Stimulated activated CD8-positive, alpha-beta memory T cell treated with anti-CD3 and anti-CD28 coated beads, Interleukin-7, amount 100 ng/mL, for 1 hour (primary cell): ENCODE measurements at places on chromosomes 7 and 10.
A peak's percentile ranks its signal among the peaks of the same experiment; 100 is the strongest.

DNA sequence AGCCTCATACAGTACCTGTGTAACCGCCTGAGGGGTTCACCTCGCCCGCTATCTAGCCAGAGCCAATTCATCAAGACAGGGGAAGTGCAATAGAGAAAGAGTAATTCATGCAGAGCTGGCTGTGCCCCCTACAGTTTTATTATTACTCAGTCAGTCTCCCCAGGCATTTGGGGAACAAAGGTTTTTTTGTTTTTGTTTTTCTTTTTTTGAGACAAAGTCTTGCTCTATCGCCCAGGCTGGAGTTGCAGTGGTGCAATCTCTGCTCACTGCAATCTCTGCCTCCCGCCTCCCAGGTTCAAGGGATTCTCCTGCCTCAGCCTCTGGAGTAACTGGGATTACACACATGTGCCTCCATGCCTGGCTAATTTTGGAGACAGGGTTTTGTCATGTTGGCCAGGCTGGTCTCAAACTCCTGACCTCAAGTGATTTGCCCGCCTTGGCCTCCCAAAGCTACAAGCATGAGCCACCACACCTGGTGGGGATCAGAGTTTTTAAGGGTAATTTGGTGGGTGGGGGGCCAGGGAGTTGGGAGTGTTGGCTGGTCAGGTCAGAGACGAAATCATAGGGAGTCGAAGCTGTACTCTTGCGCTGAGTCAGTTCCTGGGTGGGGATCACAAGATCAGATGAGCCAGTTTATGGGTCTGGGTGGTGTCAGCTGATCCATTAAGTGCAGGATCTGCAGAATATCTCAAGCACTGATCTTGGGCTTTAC lies 116.5 kb downstream of the MARCHF5 start:
- DNase-seq = no peak

DNA sequence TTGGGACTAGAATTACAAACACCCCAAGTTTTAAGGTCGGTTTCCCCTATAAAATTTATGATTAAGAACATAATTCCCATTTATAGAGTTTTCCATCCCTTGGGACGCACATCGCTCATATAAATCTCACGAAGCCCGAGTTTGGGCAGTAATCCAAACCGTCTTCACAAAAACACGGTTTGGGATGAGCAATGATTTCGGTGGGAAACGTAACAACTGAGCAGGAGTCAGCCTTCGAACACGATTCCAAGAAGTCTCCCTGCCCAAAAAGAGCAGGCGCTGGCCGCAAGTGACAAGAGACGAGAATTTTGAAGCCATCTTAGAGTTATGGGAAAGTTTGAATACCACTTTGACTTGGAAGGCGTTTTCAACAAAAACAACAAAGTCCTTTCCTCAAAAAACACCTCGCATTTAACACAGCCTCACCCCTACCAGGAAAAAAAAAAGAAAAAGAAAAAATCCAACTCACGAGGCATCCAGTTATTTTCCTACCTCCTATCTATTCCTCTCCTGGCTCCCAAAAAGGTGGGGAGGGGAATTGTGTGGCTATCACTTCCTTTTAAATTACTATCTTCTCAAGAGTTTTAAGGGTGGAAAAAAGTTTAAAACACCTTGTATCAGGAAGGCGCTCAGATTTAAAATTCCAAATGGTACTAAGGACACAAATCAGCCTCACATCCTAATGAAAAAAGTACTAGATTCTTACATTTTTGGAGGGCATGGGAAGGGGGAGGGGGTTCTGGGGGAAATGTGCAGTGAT lies 1.6 kb downstream of the SEPHS1 start:
- DNase-seq = no peak

DNA sequence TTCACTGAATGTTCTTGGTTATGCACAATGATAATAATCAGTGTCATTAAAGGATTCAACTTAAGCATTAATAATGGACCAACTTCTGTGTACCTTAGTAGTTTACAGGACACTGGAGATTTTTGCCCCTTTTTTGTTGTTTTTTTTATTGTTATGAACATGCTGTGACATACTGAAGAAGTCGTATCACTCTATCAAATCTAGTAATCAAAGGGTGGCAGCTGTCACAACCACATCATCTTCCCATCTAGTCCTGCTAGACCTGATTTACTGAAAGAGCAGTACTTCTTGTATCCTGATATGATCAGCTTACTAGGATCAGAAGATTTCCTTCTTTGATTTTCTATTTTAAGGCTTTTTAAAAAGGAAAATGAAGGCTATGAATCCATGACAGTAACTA lies 504.6 kb upstream of the CELF2 start:
- no peak for DNase-seq

DNA sequence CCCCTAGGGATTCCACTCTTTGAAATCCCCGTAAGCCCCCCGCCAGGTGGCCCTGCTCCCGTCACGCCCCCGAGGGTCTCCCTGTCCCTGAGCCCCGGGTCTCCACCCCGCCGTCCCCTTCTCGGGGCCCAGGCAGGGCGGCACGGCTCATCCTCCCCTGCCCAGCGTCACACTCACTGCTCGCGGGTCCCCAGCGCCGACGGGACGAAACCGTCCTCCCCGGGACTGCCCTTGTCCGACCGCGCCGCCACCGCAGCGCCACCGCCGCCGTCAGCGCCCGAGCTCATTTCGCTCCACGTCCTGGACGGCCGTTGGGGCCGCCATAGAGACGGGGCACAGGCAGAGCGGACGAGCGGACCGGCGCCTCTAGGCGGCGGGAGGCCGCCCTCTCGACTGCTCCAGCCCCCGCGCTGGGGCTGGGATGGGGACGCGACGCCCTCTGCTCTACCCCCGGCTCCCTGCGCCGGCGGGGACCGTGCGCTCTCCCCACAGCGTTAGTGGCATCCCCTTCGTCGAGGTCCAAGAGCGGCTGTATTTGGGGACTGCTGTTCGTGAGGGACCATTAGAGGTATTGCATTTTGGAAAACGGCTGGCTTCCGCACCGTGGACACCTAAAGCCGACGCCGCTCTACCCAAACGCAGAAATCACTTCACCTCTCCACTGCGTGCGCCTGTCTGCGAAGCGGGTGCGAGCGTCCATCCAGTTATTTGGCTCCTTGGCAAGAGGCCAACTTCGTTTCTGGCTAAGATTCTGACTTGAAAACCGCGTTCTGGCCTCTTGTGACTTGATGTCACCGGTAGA lies at the start of gene EEF1AKMT2:
TSS of gene EEF1AKMT2 (minus strand) at position 341 of the 802 bp plus-strand sequence. CDS start at position 287, 54 bp downstream.
- DNase-seq = peak; percentile 64

GRCh38 chr7:154913638-154914307 lies 89.2 kb downstream of the PAXIP1 start:
- peak; percentile 71 for DNase-seq

DNA sequence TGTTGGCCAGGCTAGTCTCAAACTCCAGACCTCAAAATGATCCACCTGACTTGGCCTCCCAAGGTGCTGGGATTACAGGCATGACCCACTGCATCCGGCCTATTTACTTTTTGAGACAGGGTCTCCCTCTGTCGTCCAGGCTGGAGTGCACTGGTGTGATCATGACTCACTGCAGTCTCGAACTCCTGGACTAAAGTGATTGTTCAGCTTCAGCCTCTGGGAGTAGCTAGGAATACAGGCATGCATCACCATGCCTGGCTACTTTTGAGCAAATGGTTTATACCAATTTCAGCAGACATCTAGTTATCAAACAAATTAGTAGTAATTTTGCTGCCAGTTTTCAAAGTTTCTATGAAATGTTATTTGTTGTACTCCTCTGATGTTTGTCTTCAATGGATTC lies 2.2 kb upstream of the WAC start:
- no peak for DNase-seq

DNA sequence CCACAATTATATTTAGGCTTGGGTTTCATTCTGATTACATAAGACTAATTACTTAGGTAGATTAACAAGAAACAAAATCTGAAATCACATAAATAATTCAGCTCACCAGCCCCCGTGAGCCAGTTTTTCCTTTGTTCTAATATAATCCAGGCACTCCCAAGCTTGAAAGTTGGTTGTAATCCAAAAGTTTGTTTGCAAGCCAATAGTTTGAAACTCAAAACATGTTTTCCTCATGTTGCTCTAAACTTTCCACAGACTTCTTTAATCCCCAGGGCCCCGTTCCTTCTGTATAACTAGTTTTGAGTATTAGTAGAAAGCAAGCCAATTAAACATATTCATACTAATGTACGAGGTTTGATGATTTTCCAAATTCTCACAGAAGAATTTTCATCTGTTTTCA lies 56.1 kb downstream of the SP8 start:
- DNase-seq = no peak

- no peak for DNase-seq
Observed at GRCh38 chr10:73054286-73054685, 42.4 kb downstream of the P4HA1 start.

GRCh38 chr7:19404912-19405329 lies 259.7 kb upstream of the FERD3L start:
- DNase-seq = no peak

GRCh38 chr10:17074541-17074847 lies 55.1 kb downstream of the CUBN start:
- no peak for DNase-seq

DNA sequence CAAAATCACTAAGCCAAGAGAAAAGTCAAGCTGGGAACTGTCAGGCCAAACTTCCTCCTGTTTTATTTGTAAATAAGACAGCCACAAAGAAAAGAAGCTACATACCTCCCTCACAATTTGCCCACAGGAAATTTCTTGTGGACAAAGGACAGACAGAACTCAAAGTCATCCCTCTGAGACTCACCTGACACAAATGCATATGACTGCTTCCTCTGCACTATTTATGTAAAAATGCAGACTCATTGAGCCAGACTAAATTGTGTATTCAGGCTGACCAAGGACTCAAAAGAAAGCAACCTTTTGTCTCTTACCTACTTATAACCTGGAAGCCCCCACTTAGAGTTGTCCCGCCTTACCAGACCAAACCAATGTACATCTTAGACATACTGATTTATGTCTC lies 11.8 kb downstream of the TOMM7 start:
- DNase-seq = no peak

DNA sequence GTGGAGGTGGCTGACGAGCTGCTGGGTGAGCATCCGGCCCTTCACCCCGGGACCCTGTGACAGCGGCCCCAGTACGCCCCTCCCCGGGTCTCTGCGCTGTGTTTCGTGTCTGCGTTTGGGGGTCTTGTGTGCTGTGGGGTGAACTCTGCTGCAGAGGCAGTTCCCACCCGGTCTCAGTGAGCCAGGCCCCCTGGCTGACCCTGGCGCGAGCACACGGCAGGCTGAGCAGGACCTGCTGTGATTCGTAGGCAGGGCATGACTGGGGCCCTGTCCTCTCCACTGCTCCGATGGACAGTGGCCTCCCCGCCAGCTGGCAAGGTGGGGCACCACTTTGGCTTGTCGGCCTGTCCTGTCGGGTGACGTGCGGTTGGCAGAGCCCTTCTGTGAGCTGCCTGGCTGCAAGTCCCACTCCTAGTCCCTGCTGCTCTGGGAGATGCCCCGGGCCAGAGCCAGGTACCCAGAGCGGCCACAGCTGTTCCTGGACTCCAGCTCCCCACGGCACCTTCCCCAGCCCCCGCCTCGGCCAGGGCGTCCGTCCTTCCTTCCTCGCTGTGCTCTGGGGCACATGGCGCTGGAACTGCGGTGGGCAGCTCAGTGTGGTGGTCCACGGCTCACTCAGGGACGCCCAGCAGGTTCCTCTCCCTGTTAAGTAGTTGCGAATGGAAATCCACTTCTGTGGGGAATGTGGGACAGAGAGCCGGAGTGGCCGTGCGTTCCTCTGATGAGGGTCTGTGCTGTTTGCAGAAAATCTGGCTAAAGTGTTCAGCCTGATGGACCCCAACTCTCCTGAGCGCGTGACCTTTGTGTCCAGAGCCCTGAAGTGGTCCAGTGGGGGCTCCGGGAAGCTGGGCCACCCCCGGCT lies 10.5 kb downstream of the GET4 start:
- DNase-seq = no peak

DNA sequence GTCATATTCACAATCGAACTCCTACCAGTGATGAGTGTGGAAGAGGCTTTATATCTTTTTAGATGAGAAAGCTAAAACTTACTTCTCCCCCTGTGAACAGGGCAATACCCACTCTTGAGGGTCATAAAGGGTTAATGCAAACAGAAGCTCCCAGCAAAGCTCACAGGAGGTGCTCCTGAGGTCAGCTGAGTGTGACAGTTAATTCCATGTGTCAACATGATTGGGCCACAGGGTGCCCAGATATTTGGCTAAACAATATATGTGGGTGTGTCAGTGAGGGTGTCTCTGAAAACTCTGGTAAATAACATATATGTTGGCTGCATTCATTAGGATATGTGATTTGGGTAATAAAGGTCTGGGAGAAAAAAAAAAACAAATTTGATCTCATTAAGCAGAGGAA lies 86.0 kb downstream of the HIP1 start:
- no peak for DNase-seq

GRCh38 chr10:26721561-26721960 lies 24.1 kb downstream of the PDSS1 start:
- DNase-seq = no peak

GRCh38 chr7:47211519-47211973 lies 370.4 kb downstream of the TNS3 start:
- no peak for DNase-seq

DNA sequence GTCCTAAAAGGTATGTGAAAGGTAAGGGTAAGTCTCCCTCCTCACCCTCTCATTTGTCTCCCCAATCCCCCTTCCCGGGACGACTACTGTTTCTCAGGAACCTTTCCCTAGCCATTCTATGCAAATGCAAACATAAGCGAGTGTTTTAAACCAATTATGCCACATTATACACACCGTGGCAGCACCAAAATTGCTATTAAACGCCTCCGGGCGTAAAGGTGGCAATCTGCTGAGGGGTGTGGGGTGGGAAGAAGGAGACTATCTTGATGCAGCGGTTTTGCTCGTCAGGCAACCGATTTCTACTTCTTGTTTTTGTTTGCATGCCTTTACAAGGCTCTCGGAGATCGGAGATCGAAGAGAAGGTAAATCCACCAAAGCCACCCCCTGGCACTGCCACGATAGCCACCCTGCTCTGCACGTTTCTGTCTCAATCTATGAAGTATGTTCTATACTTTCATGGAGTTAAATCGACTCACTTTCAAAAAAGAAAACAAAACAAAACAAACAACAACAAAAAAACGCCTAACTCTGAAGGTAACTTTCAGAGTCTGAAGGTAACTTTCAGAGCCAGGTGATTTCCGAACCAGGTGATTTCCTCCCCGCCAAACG lies 46.0 kb upstream of the CDK1 start:
- DNase-seq = no peak

DNA sequence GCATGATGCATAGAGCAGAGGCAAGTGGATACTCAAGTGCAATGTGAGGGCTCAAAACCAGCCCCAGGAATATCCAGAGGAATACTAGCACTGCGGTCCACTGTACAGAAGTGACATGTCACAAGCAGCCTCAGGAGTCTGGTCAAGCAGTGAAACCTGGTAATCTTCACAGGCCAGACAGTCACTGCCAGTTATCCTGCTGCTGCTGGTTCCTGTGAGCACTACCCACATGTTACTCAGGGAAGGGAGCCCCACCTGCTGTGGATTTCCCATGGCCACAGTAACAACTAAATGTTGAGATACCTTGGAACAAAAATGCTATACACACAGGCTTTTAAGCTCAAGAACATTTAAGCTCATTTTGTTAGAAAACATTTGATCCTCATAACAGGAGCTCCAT lies 103.0 kb downstream of the RNF133 start:
- DNase-seq = no peak

- no peak for DNase-seq
Observed at GRCh38 chr10:6562221-6562620, 17.9 kb downstream of the PRKCQ start.

- no peak for DNase-seq
Observed at GRCh38 chr10:5187867-5188266, 2.9 kb upstream of the AKR1C8 start.

- DNase-seq = no peak
Observed at GRCh38 chr7:20213378-20213777, 3.8 kb downstream of the MACC1 start.

- no peak for DNase-seq
Observed at GRCh38 chr10:95558593-95559320, 2.4 kb downstream of the SORBS1 start.

GRCh38 chr7:4845740-4846142 lies 16.1 kb downstream of the PAPOLB start:
- no peak for DNase-seq
